ENCODE measurements at places on chromosomes 7 and 10.

DNA sequence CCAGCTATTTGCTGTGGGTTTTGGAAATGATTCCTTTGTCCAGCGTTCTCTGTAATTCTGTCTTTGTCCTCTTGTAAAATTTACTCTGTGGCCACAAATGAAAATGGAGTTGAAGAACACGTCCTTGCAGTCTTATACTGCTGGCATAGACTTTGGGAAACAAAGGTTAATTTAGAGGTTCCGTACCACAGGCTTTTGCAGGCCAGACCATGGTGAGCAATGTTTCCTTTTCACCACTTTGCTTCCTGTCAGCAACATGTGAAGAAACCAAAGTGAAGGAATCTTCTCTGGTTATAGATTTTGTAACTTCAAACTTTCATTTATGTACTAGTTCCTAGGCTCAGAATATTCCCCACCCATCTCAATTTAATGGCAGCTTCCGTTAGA, 488.5 kb downstream of the MDFIC start:
- no peak for DNase-seq

DNA sequence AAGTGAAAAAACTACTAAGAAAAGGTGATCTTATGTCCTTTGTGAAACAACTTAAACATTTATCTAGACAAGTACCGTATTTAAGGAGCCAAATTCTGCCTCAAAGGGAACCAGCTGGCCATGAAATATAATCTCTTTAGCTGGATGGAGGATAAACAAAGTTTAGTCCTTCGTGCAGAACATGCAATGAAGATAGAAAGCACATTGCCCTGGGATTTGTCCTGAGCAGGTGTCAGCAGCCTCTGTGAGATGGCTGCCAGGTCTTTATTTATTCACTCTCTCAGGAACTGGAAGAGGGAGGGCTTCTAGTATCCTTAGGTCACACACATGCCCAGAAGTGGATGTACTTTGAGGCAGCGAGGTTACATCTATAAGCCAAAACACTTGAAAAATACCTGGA, 57.4 kb upstream of the CASD1 start:
- DNase-seq = no peak

GRCh38 chr7:1850976-1851571, 181.0 kb downstream of the ELFN1 start:
- DNase-seq = no peak

DNA sequence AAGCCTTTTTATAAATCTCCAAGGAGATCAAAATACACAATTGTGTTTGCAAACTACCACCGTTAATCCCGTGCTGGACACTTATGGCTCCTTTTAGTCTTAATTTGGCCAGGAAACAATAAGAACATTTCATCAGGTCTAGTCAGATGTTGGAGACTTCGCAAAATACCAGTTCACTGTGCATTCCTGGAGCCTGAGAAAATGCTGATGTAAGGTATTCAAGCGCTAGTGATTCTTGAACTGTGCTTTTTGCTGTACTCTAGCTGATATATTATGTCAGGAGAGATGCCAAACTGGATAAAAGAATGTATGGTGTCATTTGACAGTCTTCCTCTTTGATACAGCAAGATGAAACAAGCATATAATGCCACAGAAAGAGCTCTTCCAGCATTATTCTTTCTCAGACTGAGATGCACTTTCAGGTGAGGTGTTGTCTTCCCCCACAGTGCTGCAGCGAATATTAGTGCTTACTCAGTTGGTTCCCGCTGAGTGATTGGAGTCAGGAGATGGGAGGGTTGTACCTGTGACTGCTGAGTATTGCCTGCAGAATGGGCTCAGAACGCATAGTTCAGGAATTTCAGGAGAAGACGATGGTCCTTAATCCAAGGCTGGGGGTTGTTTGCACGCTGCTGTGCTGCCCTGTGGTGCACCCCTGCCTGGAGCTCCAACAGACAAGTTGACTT, 59.2 kb downstream of the OGDH start:
- peak; percentile 70 for DNase-seq

DNA sequence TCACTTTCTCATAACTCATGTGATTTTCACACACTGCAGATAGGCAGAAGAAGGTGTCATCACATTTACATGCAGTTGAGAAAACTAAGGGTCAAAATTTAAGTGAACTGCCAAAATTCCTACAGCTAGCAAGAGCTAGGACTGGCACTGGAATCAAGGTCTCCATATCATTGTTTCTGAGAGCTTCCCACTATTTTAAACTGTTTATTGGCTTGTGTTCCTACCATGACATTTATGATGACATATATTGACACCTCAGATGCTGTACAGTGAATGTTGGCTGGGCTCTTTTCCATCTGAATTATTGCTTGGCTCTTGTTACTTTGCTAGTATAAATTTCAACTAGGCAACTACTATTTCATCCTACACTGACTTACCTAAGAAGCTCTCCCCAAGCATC, 2.0 kb downstream of the THSD7A start:
- DNase-seq = no peak

DNA sequence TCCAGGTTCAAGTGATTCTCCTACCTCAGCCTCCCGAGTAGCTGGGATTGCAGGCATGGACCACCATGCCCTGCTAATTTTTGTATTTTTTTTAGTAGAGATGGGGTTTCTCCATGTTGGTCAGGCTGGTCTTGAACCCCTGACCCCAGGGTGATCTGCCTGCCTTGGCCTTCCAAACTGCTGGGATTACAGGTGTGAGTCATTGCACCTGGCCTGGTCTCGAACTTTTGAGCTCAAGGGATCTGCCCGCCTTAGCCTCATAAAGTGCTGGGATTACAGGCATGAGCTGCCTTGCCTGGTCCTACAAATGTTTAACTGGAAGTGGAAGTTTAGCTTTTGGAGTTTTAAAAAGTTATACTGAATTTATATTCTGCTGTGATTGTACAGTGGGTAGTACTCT, 2.8 kb downstream of the MLLT10 start:
- DNase-seq = no peak

GRCh38 chr7:51455086-51455485, 138.5 kb upstream of the COBL start:
- no peak for DNase-seq

DNA sequence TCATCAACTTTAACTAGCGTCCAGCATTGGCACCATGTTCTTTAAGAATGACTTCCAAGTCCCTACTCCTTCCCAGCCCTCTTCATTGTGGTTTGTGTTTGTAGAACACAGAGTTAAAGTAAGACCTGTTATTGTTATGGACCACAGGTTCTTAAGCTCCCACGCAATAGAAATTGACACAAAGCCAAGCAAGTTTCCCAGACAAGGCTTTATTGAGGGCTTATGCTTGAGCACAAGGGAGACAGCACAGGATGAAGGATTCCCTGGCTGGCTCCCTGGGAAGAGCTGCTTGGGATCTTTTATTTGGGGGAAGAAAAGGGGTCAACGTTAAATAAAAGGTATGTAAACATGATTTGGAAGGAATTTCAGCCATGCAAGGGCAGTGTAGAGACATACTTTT, 44.3 kb upstream of the PRKCQ start:
- no peak for DNase-seq

GRCh38 chr7:139232377-139232717, 1.3 kb downstream of the UBN2 start:
- DNase-seq = no peak

GRCh38 chr7:157570531-157571200, 233.9 kb downstream of the DNAJB6 start:
- DNase-seq = no peak

- DNase-seq = no peak
Measured at GRCh38 chr7:24757353-24758275, at the start of gene GSDME. GSDME (minus strand) TSS chr7:24757464; CDS start chr7:24749774, 7,690 bp downstream.

- DNase-seq = no peak
Measured at GRCh38 chr7:89474456-89474855, 678.9 kb upstream of the TEX47 start.

- DNase-seq = peak; percentile 98
Measured at GRCh38 chr7:69395061-69395714, 203.1 kb upstream of the AUTS2 start.

DNA sequence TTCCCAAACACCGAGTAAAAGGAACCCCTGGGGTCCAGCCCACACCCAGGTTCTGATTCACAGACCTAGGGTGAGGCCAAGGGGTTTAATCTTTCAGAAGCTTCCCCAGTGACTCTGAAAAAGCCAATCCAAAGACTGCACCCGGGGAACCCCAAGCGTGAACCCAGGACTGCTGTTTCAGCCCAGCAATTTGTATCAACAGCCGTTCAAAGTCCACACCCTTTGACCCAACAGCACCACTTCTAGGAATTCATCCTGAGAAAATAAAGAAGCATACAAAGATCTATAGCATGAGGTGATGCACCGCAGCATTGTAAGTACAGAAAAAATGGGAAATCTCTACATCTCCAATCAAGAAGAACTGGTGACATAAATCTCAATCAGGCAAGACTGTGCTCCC, 24.4 kb downstream of the DLG5 start:
- DNase-seq = no peak

DNA sequence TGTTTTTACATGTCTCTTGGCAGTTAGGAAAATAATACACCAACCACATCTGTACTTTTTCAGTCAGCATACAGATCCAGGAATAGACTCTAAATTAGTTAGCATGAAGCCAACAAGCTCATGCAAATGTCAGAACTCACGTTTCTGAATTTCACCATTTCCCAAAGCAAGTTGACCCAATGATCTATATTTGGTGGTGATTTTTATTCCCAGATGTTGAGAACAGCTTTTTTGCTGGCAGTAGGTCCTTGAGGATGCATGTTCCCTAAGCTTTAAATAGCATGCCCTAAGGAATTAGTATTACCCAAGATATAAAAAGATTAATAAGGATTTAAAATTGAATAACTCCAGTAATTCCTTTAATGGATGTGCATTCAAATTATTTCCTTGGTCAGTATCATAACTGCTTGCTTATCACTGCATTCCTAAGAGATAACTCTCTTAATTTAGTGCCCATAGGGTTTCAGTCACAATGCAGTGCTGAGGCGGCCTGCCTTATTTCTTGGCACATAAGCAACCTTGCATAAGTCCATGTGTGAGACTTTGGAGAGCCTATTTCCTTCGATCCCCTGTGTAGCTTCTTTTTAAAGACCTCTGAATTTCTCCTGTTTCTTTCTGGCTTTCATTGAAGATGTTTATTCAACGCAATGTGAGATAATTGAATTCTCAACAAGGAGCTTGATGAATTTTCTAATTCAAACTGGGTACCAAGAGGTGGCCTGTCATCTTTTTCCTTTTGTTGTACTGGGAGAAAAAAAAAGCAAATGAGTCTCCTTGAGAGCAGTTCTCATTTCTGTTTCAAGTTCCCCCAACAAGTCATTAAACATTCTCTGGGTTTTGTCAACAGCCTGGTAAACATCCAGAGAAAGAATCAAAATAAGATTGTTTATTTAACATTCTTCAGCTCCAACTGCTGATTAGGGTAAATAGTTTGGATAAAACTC, 135.3 kb upstream of the MEOX2 start:
- no peak for DNase-seq

GRCh38 chr10:19048489-19048888, at the start of gene MALRD1:
MALRD1 (plus strand) TSS chr10:19048801; CDS start chr10:19048939, 138 bp downstream.
- no peak for DNase-seq

GRCh38 chr10:1149793-1150637, 93.8 kb downstream of the WDR37 start:
- no peak for DNase-seq

GRCh38 chr10:17673471-17674061, 29.6 kb downstream of the STAM start:
- peak; percentile 86 for DNase-seq

- DNase-seq = no peak
Measured at GRCh38 chr10:31678139-31678536, 250.5 kb downstream of the ARHGAP12 start.

DNA sequence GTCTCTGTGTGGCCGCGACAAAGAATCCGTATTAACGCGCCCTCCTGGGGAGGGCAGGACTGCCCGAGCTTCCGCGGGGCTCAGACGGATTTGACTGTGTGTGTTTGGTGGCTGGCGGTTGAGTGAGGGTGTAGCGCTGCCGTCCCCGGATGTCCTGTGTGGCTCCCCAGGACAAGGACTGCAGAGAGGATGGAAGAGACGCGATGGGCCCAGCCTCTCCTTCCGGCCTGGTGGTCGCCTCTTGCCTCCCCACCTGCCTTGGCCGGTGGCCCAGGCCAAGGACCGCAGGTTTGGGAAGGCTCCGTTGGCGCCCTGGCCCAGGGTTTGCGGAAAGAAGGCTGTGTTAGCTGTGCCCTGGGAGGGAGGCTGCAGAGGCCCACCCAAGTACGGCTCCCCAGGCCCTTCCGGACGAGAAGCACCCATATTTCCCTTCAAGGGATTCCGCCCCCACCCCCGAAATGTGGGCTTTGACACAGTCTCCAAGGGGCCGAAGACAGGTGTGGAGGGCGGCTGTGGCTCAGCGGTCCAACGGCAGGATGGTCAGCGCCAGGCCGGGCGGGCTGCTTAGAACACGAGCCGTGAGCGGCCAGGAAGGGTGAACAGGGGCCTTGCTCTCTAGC, 2.3 kb downstream of the UNCX start:
- no peak for DNase-seq

- DNase-seq = no peak
Measured at GRCh38 chr7:101733713-101734475, 83.5 kb upstream of the CUX1 start.

GRCh38 chr10:27506280-27506679, 2.2 kb downstream of the RAB18 start:
- DNase-seq = no peak

GRCh38 chr10:52379287-52379686, 65.2 kb downstream of the DKK1 start:
- DNase-seq = no peak

GRCh38 chr7:117012696-117013095, 59.4 kb downstream of the ST7 start:
- DNase-seq = no peak

DNA sequence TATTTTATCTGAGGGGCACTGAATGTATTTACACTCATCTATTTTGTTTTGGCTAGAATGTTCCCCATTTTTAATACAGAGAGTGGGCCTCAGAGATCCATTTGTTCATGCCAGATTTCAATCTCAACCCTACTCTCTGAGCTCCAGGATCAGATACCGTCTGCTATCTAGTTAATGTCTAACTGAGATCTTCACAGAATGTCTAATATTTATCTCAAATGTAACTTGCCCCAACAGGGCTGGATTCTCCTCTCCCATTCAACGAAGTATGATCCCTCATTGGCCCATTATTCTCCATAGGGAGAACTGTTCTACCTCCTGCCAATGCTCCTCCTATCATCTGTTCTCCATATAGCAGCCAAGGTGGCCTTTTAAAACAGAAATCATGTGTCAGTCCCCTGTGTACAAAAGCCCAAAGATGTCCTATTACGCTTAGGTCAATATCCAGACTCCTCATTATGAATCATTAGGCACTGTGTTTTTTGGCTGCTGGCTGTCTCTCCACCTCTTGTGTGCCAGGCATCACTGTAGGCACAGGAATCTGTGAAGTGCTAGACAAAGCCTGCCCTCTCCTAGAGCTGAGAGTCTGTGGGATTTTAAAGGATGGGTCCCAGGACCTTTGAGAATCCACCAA, 169.3 kb upstream of the AGK start:
- no peak for DNase-seq

All from fibroblast of skin of left biceps (primary cell).